ENCODE measurements at places on chromosomes 2 and 18.
A peak's percentile ranks its signal among the peaks of the same experiment; 100 is the strongest.

DNA sequence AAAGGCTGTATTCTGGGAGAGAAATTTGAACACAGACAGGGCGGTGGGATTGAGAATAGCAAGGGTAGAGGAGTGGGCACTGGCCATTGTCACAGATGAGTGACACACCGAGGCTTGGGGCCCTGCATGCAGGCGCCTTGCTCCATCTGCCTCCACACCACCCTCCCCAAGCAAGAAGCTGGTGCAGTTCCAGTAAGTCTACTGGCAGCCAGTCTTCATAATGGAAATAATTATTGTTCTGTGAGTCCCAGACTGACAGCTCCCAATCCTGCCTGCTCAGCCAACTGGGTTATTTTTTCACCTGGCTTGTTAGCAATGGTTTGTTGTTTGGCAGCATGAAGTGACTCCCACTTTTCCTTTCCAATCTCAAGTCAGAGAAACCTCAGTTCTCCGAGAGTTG, 13.0 kb downstream of the TTC32 start:
- DNase-seq: no peak

DNA sequence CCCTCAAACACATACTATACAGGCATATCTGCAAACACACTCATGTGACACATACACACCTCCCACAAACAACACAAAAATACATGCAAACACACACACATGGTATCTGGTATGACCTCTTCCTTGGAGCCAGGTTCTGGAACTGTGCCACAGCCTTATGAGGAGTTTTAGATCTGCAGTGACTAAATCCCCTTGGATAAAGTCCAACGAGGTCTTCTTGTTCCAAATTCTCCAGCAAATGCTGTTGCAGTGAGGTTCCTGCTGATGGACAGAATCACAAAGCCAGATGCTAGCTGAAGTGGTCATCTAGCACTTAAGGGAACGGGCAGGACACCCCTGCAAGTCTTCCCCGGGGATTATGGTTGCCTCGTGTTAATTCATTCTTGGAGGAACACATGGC, 54.5 kb upstream of the DAPL1 start:
- DNase-seq: peak; percentile 86

DNA sequence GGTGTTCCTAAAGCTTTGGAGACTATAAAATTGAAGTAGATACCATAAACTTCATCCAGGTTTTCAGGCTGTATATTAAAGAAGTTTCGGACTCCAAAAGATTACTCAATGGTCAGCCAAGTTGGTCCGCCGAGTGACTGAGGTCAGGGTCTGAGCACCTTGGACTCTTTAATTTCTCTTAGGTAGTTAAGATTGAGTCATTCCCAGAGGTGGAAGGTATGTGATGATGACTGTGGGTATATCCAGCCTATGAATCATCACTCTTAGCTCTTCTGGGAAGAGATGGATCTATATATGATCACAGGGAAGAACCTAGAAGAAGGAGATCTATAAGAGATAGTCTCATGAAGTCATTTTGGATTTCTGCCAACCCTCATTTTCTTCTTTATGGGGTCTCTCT, 3.3 kb downstream of the ITGA6 start:
- no peak for DNase-seq

DNA sequence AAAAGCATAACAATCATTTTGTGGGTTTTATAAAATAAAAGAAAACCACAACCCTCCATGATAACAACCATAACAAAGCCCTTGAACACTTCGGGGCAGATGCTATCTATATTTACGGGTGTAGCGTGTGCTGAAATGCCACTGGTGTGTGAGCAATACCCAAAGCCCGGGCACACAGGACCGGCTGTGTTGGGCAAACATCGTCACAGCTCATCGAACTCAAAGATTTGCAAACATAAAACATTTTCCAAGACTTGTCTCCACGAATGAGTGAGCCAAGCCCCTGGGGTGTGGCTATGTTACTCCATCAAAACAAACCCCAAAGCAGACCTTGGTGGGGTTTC, 290.2 kb downstream of the LPIN1 start:
- DNase-seq: no peak

GRCh38 chr2:33106115-33106514, 159.4 kb downstream of the LTBP1 start:
- DNase-seq: no peak

- no peak for DNase-seq
Observed at GRCh38 chr18:74803769-74804168, 206.1 kb downstream of the ZNF407 start.

GRCh38 chr18:8373486-8373885, 235.8 kb upstream of the RAB12 start:
- DNase-seq: no peak

Data from EL (cell line).